Psoas muscle (tissue), 8 donors: ENCODE measurements at places on chromosomes 3 and 15. TPM values are rescaled to one million over a fixed set of nuclear protein-coding genes. Genes with fewer than 3 reads are reported as not detected.

COL7A1 gene
- 22.2 TPM for total RNA-seq

- no peak for DNase-seq
Measured at GRCh38 chr3:27311400-27311799, 57.8 kb downstream of the NEK10 start.

DNA sequence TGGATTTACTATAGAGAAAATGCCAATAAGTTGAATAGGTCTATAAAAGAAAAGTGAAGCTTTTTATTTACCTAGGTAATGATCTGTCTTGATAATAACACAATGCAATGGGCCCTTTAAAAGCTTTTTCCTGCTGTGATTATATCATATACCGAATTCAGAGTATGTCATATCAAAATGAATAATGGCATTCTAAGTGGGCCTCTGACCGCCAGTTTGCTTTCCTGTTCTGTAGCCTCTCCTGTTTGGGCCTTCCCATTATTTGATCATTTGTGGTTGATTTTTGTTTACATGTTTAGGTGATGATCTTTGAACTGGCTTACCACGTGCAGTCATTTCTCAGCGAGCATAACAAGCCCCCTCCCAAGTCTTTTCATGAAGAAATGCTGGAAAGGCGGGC, 14.9 kb downstream of the EIF2AK4 start:
- DNase-seq = no peak

CCDC39 gene
- 0.69 TPM for total RNA-seq

NR2C2 gene
- 28.3 TPM for total RNA-seq

NDUFB4 gene
- 305 TPM for total RNA-seq

DNA sequence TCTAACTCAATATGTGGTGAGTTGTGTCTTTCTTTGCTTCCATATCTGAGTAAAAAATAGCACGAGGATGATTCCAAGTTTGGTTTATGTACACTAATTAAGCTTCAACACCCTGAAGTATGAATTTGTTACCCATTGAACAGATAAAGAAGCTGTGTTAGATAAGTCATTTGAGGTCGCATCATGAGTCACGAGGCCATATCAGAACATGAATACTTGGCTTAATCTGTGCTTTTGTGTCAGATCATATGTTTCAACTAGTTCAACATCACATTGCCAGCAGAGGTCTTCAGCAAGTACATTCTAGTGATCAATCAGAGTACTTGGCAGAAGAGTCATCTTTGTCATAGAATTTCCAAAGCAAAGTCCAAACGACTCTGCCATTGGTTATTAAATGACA, 26.3 kb upstream of the MITF start:
- DNase-seq = no peak

CCDC33 gene
- total RNA-seq = not detected

HYPK gene
- 28.0 TPM for total RNA-seq

GRCh38 chr3:52396907-52397591, 47.9 kb downstream of the SEMA3G start:
- peak; percentile 7 for DNase-seq

DNA sequence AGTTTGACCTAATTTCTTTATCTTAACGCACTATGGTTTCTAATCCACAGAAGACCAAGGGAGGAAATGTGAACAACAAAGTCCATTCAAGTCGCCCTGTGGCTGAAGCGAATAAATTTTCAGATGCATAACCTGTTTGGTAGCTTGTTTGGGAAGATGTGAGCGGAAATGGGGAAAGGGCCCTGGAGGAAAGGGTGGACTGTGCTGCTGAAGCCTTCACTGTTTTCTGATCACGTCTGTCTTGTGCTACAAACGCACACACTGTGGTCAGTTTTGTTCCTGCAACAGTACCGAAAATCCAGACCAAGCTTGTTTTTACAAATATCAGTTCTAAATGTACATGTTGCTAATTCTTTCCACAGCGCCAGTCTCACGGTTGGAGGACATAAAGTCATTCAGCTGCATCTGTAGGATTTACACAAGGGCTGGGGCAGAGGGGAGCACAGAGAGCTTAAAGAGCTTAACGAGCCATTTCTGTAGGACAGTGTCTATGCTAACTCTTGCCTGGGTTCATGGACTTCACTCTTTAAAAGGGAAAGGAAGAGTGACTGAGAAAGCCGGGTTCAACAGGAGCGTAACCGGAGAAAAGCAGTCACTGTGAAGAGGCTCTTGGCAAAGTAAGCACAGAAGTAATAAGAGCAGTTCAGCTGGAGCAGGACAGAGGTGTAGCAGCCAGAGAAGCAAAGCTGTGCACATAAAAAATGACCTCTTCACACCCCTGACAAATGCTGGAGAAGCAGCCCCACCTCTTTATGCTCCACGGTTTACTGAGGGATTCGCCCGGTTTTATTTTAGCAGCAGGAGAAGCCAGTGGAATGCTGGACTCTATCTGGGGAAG, 66.6 kb downstream of the USF3 start:
- DNase-seq = no peak

DNA sequence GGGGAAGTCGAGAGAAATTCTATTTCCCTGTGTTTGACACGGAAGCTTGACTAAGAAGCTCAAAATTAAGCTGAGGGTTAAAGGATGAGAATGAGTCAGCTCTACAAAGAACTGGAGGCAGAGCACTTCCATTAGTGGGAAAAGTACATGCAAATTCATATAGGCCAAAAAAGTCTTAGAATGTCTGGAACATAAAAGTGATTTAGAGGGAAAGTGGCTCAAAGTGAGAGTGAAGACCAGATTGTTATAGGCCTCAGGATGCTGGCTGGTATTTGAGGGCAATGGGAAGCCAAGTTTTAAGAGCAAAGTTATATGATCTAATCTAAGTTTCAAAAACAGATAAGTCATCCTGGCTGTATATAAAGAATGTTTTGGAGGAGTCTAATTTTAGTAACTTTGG, 857.3 kb downstream of the NAALADL2 start:
- no peak for DNase-seq

CCR8 gene
- not detected for total RNA-seq

GRCh38 chr3:101166150-101166549, 154.2 kb downstream of the IMPG2 start:
- no peak for DNase-seq

DNA sequence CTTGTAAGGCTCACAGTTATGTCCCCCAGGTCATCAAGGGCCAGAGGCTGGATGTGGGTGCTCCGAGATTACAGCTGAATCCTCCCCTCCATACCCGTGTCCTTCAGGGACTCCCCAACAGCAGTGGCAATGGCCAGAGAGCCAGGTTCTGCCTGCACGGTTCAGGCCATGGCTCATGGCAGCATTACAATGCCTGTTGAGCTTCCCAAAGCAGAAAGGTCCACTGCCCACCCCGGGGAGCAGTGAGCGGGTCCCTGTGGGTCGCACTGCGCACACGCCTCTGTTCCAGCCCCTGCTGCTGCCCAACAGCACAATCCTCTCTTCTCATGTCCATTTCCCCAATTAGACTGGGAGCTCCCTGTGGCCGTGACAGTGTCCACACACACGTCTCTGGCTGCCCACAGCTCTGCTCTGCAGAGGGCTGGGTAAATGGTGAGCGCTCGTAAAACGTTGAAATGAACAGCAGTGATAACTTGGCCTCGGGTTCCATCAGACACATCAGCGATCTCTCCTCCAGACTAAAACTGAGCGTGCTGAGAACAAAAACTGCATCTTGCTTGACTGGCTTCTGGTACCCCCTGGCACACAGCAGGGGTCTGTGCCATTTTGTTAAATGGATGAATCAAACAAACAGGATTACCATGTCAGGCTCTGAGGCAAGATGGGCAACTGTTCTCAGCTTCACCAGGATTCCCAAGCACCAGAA, 80.4 kb downstream of the VGLL4 start:
- DNase-seq = no peak

DNAJC17 gene
- total RNA-seq = 18.5 TPM

ZNF619 gene
- 3.2 TPM for total RNA-seq

GRCh38 chr3:21531909-21532308, 219.1 kb downstream of the ZNF385D start:
- DNase-seq = no peak

C3orf22 gene
- total RNA-seq = not detected

- DNase-seq = no peak
Measured at GRCh38 chr15:22871481-22872086, 33.1 kb downstream of the NIPA2 start.

- DNase-seq = no peak
Measured at GRCh38 chr3:141257961-141258360, 26.3 kb downstream of the PXYLP1 start.

SLC27A2 gene
- not detected for total RNA-seq

DNA sequence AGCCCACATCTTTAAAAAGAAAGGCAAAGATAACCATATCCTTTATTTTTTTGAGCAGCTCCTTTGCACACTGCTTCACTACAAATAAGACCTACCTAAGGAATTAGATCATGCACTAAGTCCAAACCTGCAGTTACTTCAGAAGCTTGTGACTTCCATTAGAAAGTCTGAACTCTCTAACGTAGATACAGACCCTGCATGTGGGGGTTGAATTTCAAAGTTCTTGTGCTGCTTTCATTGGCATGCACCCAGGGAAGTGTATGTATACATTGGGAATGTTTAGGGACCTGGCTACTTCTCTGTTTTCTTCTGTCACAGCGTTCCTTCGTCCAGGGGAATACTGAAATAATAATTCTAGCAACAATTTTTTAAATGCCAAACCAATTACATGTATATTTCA, 185.2 kb upstream of the IL12A start:
- no peak for DNase-seq

GOLGA8K gene
- total RNA-seq = not detected

- no peak for DNase-seq
Measured at GRCh38 chr3:143203848-143204247, 84.3 kb downstream of the CHST2 start.

- DNase-seq = peak; percentile 86
Measured at GRCh38 chr3:194250098-194251002, 100.8 kb downstream of the CPN2 start.

POLQ gene
- total RNA-seq = 0.13 TPM

DNA sequence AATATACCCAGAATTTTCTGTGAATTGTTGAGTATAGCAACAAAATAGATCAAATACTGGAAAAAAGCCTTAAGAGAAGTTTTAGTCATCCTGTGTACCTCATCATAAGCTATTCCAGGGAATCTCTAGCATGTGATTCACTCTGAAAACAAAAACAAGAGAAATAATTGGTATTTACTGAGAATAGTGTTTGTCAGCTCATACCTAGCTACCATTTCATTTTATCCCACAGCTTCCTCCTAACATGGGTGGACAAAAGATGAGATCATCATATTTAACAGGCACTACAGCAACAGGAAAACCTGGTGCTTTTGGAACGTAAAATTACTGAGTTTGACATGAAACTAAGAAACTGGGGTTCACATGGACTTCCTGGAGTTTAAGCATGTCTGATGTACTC, 753.5 kb upstream of the NECTIN3 start:
- DNase-seq = no peak

- DNase-seq = no peak
Measured at GRCh38 chr3:24565053-24565452, 70.4 kb upstream of the THRB start.

GRCh38 chr15:52622791-52623190, 54.0 kb upstream of the ARPP19 start:
- no peak for DNase-seq

DNA sequence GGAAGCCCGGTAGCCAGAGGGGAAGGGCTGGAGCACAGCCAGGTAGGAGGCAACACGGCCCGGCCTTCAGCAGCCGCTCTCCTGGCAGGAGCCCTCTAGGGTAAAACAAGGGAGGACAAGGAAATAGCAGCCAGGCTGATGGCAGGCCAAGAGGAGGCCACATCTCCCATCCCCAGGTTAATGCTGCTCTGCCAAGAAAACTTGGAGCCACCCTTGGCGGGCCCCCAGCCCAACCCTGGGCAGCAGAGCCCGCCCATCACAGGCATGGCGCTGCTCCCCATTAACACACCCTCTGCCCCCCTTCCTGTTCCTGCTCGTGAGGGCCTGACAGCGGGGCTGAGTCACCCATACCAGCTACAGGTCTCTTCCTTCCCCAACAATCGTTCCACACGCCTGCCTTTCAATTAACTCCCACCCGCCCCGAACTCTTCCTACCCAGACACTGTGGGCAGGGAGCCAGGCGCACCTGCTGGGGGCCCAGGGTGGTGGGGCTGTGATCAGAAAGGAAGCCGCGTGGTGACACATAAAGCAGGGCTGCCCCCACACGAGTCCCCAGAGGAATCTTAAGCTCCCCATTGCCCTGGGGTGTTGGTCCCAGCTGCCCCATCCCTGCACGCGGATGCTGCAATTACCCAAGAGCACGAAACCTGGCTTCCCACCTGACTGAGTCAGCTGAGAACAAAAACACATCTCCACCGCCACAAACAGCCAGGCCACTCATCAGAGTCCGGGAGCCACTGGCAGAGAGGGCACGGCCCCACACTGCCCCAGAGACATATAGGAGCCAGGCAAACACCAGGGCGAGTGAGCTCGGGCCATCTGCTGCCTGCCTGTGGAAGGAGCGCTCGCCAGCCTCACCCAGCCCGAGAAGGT, at the start of gene C15orf62:
TSS of gene C15orf62 (plus strand) at position 707 of the 873 bp plus-strand sequence. CDS start 516 bp downstream, outside the sequence.
- no peak for DNase-seq

- peak; percentile 10 for DNase-seq
Measured at GRCh38 chr3:105139881-105140560, 226.7 kb upstream of the ALCAM start.

DNA sequence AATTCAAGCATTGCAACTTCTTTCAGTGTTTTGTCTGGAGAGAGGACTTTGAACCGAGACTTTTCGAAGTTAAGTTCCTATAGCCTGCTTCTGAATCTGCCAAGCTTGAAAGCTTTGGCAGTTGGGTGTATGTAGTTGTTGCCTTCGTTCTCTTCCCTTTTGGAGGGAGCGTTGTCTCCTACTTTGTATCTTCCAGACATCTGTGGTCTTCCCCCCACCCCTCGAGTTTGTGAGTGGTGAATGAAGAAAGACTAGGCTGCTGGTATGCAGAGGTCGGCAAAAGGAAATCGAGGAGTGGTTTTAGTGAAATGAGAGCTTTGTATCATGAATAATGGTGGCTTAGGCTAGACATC, 1.3 kb downstream of the CTNNB1 start:
- no peak for DNase-seq

DNA sequence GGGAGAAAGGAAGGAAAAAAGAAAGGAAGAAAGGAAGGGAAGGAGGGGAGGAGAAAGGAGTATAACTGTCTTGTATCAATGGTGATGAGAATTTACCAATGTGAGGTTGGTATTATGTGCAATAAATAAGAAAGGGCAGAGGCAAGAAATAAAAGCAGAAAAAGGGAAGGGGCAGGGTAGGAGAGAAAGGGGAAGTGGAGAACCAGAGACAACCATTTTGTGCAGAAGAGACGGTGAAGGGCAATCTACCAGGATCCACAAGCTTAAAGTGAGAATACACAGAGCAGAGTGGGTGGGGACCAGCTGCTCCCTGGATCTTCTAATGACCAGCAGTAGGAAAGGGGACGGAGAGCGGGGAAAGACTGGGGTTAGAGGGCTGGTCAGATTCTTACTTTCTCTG, 106.9 kb upstream of the SLCO2A1 start:
- no peak for DNase-seq

DNA sequence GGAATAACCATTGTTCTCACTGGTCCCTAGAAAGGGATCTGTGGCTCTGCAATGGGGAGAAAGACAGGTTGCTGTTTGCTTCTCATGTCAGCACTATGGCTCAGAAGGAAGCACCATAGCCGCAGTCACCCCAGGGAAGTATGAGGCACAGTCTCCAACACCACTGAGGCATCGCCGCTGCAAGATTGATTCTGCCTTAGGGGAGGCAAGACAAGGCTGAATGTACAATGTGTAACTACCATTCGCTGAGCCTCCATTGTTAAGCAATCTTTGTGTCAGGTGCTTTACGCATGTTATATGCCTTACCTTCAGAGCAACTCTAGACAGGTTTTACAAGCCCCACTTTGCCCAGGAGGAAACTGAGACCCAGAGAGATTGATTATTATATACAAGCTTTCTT, 100.7 kb upstream of the KCNMB2 start:
- DNase-seq = no peak

SPESP1 gene
- 2.4 TPM for total RNA-seq

- DNase-seq = peak; percentile 58
Measured at GRCh38 chr15:68022061-68022460, 32.1 kb upstream of the PIAS1 start.
